ENCODE measurements at places on chromosomes 7 and 10. TPM values are rescaled to one million over a fixed set of nuclear protein-coding genes. Genes with fewer than 3 reads are reported as not detected.

- no peak for DNase-seq
Measured at GRCh38 chr7:2446676-2447075, 29.5 kb downstream of the GRIFIN start.

GRCh38 chr10:104333728-104334373, 4.4 kb downstream of the ITPRIP start:
- DNase-seq: no peak

DNA sequence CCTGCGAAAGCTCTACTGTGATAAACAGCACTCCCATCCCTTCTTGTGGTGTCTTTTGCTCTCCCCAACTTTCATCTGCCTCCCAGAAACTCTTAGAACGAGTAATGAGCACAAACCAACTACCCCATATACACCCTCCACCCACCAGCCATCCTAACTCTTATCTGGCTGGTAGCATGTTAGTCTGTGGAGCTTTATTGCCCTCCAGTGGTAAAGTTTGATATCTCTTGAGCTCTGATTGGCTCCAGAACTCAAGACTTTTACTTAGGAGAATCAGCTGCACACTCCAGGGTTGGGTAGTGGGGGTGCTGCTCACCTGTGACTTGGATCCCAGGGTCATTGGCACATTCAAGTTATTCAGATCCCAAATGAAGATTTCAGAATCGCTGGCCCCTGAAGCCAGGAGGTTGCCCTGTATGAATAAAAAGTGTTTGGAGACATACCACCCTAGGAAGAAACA, 10.9 kb downstream of the SEC31B start:
- peak; percentile 81 for DNase-seq

GRCh38 chr7:117949232-117949631, 76.0 kb upstream of the CTTNBP2 start:
- no peak for DNase-seq

CCDC172 gene
- not detected for total RNA-seq
